HEK293T (cell line): ENCODE measurements at places on chromosomes 16 and 17.

DNA sequence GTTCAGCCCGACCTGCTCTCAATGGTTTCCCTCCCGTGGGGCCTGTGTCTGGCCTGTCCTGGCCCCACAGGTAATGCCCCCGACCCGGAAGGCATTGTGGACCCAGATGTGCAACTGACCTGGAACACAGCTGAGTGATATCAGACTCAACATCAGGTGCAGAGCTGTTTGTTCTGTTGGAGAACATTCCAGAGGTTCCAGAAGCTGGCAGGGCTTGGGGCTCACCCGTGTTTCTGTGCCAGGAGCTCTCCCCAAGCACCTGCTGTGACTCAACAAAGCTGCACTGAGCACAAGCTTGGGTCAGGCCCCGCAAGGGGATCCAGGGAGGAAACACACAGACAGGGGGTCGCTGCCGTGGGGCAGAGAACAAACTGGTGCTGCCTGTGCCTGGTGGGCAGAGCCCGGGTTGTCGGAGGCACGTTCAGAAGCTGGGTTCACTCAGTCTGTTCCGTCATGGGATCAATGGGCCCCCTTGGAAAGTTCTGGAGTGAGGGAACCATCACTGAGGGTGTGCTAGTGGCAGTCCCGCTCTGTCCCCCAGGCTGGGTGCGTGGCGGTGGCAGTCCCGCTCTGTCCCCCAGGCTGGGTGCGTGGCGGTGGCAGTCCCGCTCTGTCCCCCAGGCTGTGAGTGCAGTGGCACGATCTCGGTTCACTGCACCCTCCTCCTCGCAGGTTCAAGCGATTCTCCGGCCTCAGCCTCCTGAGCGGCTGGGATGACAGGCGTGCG, 22.1 kb downstream of the HS3ST6 start:
- no peak for DNase-seq

DNA sequence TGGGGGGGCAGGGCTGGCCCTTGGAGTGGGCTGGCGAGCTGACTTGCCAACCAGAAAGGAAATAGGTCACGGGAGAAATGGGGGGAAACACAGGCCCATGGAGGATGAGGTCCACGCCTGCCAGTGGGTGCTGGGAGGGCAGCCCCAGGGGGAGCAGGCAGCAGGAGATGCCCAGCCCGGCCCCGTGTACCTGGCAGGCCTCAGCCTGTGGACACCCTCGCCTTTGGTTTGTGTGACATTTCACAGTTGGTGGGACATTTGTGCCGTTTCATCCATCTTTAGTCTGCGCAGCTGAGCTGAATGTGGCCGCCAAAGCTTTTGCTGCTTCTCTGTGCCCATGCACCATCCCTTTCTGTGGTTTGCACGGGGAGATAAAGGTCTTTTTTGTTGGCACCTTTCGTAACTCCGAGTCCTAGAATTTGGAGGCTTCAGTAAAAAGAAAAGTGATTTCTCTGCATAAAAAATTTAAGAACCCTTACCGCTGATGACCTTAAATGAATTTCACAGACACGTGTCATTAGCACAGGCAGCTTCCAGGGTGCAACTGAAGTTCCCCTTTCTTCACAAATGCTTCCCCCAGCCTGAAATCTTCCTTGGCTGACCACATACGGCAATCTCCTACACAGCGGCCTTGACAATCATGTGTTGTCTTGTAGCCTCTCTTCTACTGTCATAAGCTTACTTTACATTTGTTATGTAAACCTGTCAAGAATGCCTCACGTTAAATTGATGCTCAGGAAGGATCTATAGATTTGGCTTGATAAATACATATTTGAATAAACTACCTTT, 193.6 kb downstream of the RPTOR start:
- DNase-seq: no peak

- DNase-seq: no peak
These were observed 6.9 kb downstream of the C1QBP start for GRCh38 chr17:5431949-5432556.

- no peak for DNase-seq
These were observed 204.7 kb downstream of the CDRT15L2 start for GRCh38 chr17:20784100-20784665.

DNA sequence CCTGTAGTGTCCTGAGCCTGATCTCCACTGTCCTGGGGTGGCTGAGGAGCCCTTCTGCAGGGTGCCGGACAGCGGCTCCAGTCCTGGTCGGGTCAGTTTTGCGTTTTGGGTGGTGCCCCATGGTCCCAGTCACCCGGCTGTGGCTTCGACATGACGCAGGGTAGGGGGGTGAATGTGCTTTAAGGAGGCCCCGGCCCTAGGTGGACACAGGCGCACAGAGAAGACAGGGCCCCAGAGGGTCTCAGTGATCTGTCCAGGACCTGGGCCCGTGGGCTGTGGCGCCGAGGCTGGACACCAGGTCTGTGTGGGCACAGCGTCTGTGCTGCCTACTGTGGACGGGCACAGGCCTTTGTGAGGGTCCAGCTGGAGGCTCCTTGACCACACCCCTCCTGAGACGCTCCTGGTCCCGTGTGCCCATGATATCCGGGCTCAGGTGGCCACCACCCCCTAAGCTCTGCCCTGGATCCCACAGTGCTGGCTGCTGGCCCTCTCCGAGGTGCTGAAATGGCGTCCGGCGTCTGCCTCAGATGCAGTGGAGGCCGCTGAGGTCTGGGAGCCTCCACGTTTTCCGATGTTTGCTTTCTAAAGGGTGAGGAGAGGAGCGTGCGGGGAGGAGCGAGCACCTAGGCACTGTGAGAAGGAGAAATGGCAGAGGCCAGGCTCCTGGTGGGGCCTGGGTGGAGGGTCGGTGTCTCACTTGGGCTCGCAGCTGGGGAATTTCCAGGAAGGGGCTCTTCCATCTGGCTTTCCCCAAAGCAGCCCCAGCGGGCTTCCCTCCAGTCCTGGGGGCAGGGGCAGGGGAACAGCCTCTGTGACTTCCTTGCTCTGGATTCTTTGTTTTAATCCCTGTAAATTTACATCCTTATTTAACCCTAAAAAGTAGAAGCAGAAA, 56.1 kb upstream of the ACSF3 start:
- peak; percentile 58 for DNase-seq

DNA sequence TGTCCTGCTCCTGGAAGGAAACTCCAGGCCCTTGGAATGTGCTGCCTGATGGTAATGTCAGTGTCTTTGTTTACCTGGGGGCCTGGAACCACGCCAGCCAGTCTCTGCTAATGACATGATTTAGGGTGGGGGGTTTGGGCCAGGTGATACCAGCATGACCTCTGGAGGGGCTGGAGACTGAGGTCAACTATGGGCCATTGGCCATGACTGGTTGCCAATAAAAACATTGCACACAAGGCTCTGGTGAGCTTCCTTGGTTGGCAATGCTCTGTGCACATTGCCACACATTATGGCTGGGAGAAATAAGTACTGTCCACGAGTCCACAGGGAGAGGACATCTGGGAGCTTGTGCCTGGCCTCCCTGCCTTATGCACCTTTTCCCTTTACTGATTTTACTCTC, 52.5 kb downstream of the LITAF start:
- no peak for DNase-seq

DNA sequence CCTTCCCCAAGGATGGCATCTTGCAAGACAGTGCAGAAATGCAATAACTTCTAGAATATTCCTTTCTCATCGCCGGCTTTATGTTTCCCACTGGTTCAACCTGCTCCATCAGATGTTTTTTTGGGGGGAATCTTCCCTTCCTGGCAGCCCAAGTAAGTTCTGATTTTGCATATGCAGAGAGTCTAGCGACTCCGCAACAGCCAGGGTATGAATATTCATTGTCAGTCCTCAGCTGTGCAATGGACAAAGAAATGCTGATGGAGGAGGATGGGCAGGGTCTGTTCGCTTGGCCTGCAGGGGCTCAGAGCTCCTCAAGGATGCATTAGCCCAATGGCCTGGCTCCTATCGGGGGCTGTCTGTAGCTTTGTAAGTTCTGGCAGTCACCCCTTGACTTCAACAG, 358.8 kb upstream of the CCL2 start:
- no peak for DNase-seq

DNA sequence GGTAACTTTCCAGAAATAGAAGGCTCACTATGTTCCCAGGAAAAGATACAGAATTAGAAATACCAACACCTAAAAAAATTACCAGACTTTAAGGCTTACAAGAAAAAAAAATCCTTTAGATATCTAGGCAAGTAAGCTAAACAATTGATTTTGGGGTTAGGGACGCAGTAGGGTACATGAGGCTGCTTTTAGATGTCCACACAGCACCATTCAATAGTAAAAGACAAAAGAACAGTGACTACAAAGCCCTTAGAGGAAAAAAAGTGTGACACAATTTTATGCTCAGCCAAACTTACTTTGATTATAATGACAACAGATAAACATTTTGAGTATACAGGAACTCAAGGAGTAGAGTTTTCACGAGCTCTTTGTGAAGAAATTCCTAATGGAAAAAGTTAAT, 29.9 kb downstream of the METTL16 start:
- no peak for DNase-seq

- DNase-seq: no peak
These were observed 85.1 kb downstream of the PRKCB start for GRCh38 chr16:23920899-23921298.

- peak; percentile 87 for DNase-seq
These were observed at the start of gene TUBG2 for GRCh38 chr17:42659079-42659931. TUBG2 (plus strand) TSS chr17:42659284; CDS start chr17:42659504, 220 bp downstream.

DNA sequence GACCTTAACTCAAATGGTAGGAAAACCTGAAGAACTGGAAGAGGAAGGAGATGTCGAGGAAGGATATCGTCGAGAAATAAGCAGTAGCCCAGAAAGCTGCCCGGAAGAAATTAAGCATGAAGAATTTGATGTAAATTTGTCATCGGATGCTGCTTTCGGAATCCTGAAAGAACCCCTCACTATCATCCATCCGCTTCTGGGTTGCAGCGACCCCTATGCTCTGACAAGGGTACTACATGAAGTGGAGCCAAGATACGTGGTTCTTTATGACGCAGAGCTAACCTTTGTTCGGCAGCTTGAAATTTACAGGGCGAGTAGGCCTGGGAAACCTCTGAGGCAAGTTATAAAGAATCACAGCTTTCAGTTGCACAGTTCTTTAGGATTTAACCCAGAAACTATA, 15.5 kb downstream of the ERCC4 start:
- DNase-seq: peak; percentile 58

DNA sequence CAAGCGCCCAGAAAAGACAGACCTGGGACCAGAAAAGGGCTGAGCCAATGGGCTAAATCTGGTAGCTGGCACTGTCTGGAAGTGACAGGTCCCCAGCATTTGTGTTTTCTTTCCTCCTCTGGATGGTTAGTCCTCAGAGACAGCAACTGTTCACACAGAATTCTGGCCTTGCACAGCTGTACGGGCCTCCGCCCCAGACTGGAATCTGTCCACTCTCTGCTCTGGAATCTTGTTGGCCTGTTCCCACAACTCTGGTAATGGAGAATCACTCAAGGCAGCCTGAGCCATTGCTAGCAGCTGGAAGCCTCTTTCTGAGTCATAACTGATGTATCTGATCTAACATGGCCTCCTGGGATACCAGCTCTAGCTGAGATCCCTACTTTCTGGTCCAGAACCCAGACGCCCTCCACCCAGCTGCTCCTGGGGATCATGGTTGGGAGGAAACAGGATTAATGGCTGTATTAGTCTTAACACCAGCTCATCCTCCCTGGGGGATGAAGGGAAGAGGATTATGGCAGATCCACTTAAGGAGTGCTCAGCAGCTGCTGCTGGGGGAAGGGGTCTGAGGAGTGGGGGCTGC, 9.1 kb downstream of the ZNF668 start:
- DNase-seq: no peak

GRCh38 chr17:67216578-67217320, 28.2 kb downstream of the HELZ start:
- no peak for DNase-seq

DNA sequence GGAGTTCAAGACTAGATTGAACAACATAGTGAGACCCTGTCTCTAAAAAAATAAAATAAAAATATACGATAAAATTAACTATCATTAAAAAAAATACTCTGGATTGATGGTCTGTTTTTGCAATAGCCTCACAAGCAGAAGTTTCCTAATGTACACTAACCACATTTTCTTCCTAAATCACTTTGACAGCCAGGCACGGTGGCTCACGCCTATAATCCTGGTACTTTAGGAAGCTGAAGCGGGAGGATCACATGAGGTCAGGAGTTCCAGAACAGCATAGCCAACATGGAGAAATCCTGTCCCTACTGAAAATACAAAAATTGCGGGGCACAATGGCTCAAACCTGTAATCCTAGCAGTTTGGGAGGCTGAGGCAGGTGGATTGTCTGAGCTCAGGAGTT, 64.7 kb downstream of the HELZ start:
- no peak for DNase-seq

GRCh38 chr16:48347980-48348379, 37.2 kb downstream of the SIAH1 start:
- DNase-seq: no peak

GRCh38 chr17:40621578-40621977, 26.0 kb downstream of the SMARCE1 start:
- DNase-seq: no peak

GRCh38 chr17:81517009-81517338, 4.4 kb upstream of the ACTG1 start:
- DNase-seq: no peak

- no peak for DNase-seq
These were observed 59.0 kb upstream of the NKD1 start for GRCh38 chr16:50489182-50489581.

GRCh38 chr17:58344047-58344790, 7.8 kb downstream of the SUPT4H1 start:
- no peak for DNase-seq

DNA sequence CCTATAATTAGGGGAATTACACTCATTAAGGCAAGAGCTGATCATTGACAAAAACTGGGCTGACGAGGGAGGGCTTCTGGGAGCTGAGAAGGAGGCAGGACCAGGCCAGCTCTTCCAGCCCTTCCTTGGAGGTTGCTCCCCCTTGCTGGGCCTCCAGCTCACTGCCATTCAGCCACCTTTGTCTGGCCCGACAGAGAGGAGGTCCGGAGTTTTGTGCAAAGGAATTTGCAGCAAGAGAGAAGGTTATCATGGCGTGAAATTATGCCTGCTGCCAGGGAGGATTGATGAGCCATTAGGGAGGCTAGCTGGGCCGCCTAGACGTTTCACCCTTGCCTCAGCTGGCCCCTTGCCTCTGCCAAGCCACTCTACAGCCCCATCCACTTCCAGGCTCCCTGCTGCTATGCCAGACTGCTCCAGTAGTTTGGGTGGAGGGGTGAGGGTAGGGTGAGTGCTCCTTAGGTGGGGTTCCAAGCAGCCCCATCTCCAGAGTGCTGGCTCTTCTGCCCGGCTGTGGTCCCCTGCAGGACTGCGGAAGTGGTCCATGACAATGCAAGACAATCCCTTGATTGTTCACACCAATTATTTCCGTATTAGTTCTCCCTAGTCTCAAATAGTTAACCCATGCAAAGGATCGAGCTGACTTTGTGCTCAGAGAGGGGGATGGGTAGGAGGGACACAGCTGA, 17.1 kb upstream of the PHF12 start:
- no peak for DNase-seq

- no peak for DNase-seq
These were observed 122.9 kb downstream of the ABCA8 start for GRCh38 chr17:68832109-68832802.
